ENCODE measurements at places on chromosomes 5 and 9.

GRCh38 chr5:91418158-91418557, 35.0 kb upstream of the ARRDC3 start:
- DNase-seq: no peak

DNA sequence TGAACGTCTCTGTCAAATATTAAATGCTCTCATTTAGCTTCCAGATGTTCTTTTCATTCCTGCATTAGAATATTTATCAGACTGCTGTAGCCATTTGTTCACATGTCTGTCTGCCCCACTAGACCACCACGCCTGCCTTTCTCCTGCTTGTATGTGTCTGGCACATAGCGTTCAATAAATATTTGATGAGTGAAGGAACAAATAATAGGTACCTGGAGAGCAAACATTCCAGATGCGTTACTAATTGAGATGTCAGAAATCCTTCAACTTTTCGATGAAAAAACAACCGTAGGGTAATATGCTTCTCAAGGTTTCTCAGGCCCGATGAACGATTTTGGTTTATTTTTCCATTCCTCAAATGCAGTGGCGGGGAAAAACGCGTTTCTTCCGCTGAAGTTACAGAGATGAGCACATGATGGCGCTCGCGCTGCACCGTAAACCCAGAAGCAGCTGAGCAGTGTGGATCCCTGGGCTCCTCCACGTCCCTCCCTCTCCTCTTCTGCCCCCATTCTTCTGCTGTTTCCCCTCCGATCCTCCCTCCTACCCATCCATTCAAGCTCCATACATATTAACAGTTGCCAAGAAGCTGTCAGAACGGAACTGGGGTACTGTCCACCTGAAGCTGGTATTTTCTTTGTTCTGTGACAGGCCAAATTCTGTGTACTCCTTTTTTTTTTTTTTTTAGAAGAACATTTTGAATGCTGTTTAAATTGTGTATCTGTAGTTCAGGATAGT, 245.4 kb downstream of the MPDZ start:
- DNase-seq: peak; percentile 75

GRCh38 chr5:32951878-32952277, 240.8 kb downstream of the NPR3 start:
- no peak for DNase-seq

DNA sequence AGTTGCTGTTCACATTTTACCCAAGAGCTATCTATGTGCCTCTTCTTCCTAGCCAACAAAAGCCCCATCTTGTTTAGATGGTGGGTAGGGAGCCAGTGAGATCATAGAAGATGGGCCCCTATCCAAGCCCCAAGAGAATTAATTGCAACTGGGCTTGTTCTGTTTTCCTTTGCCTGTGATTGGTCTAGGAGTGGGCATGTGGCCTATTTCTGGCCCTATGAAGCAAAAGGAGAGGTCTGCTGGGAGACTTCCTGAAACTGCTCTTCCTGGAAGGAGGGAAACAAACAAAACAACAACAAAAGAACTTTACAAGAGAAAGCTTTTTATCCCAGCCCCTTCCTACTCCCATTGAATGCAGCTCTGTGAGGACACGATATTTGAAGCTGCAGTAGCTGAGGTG, 32.5 kb upstream of the ALDOB start:
- DNase-seq: peak; percentile 28

- no peak for DNase-seq
Observed at GRCh38 chr9:95552814-95553546, 36.2 kb upstream of the PTCH1 start.

Measured in posterior cingulate gyrus (tissue), 11 donors.